ENCODE measurements at places on chromosomes 13 and 19.

DNA sequence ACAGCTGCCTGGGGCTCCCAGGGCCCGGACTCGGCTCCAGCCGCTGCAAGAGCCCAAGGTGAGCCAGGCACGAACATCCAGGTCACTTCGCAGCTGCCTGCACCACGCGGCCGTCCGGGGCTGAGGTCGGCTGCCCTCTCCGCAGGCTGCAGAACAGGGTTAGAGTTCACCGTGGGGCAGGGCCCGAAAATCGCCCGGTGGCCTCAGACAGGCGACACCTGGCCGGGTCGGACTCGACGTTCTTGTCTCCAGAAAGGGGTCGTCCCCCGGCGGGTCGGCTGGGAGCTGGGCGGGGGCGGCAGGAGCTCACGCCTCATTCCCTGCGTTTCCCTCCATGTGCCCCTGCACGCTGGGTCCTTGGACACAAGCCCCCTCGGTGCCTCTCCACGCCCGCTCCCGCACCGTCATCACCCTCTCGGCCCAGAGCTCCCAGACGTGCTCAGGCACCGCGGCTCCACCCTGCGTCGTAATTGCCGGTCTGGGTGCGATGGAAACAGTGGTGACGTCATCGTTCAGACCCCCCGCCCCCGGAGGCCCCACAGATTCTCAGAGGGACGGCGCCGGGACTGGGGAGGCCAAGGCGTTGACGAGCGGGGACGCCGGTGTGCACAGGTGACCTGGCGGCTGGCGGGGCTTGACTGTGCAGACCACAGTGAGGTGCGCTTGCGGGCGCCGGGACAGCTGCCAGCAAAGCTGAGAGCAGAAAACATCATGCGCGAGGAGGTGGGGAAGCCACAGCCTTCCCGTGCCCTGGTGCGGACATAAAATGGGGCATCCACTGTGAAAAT lies 4.0 kb upstream of the GRIN3B start:
- DNase-seq: peak; percentile 61

GRCh38 chr19:34051255-34051654 lies 121.0 kb upstream of the LSM14A start:
- no peak for DNase-seq

DNA sequence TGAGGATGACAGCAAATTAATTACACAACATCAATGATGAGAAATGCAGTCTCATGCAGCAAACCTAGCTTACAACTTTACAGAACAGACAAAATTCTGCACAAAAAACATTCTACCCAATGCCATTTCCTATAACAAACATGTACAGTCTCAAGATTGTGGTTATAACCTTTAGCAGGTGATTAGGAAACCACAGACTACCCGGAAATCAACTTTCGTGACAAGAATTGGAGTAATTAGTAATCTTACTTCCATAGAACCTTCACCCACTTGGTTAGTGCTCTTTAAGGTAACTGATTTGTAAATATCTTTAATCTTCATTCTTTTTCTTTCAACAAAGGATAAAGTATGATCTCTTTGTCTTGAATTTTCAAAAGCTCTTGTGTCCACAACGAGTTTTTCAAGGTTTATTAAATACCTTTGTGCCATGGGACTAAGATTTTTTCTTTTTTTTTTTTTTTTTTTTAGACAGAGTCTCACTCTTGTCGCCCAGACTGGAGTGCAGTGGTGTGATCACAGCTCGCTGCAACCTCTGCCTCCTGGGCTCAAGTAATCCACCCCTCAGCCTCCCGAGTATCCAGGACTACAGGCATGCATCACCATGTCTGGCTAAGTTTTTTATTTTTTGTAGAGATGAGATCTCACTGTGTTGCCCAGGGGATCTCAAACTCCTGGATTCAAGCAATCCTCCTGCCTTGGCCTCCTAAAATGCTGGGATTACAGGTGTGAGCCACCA lies 78.8 kb downstream of the MAP4K1 start:
- DNase-seq: no peak

- DNase-seq: no peak
Measured at GRCh38 chr13:27336014-27336673, 65.5 kb downstream of the RASL11A start.

GRCh38 chr13:106533943-106534638 lies 1.4 kb downstream of the EFNB2 start:
- peak; percentile 23 for DNase-seq

- DNase-seq: no peak
Measured at GRCh38 chr19:18895038-18895823, 727 bp downstream of the CERS1 start.

GRCh38 chr19:35462476-35462953 lies 14.5 kb downstream of the FFAR2 start:
- peak; percentile 86 for DNase-seq

GRCh38 chr13:106156468-106156867 lies 379.0 kb downstream of the EFNB2 start:
- DNase-seq: no peak

DNA sequence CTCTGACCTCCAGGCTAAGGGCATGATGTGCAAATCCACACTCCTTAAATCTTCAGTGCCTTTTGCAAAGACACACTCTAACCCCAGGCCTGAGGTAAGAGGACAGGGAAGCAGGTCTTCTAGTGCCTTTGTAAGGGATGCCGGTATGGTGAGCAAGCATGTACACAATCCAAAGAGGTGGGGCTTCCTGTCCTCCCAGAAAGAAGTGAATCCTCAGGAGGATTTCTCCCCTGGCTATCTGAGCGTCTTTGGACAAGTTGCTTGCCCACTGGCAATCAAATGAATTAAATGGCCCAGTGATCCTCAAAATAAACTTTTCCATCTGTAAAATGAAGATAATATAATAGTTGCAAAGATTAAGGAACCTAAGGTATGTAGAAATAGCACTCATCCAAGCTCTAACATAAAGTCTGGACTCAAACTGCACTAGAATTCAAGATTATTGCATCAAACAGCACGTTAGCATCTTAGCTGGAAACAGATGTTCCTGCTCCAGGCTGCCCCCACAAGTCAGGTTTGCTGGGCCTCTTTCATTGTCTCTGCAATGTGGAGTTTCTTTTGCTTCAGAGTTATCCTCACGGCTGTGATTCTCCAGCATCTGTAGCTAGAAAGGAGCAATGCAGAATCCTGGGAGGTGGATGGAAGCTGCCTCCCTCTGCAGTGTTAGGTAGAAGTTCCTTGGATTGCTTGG lies 249.6 kb downstream of the TSHZ3 start:
- no peak for DNase-seq

GRCh38 chr13:98792785-98793495 lies 40.5 kb upstream of the SLC15A1 start:
- no peak for DNase-seq

Measured in naive B cell (primary cell).